ENCODE measurements at places on chromosomes 12 and 14.

DNA sequence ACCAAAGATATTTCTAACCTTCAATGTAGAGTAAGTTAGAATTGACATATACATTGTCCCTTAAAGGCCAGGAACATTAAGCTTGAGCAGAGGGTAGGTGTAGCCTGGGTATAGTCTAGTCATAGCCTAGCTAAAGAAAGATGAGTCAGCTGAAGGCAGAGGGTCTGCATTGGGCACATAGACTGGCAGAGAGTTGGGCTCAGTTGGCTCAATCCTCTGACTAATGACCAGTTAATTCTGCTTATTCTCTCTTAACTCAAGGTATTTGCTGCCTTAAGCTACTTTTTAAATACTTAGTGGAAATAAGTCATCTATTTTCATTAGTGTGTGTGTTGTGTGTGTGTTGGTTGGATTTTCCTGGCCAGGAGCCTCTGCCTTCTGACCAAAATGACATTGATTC, 467.1 kb downstream of the RAD51B start:
- DNase-seq: no peak

DNA sequence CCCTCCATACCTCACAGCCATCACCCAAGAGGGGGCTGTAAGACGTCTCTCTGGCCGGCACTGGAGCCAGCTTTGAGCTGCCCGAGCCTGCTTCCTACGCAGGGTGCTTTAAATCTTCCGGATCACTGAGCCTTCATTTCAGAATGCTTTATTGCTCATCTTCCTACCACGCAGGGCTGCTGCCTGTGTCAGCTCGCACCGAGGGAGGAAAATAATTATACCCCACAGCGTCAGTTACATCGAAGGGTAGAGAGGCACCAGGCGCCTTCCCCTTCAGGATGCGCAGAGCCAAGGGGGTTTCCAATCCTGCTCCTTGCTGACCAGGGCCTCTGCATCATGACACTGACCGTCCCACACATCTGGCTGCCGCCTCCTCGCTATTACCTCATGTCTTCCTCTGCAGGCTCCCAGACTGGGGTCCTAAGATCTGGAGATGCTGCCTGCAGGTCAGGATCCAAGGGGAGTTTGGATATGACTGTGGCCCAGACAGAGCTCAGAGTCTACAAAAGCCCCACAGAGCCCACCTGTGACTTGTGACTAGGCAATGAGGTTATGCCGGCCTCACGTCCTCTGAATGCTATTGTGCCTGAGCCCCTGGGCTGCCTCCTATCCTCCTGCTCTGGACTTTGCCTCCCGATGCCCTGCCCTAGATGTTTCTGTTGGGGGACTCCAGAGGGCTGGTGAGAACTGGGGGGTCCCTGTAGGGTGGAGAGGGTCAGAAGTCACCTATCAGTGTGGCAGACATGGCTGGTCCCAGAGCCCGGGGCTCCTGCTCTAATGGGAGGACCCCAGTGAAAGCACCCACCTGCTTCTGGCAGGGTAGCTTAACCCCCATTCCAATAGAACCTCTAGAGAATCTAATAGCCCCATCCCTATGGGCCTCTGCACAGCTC, 220.3 kb upstream of the RTL1 start:
- DNase-seq: no peak

DNA sequence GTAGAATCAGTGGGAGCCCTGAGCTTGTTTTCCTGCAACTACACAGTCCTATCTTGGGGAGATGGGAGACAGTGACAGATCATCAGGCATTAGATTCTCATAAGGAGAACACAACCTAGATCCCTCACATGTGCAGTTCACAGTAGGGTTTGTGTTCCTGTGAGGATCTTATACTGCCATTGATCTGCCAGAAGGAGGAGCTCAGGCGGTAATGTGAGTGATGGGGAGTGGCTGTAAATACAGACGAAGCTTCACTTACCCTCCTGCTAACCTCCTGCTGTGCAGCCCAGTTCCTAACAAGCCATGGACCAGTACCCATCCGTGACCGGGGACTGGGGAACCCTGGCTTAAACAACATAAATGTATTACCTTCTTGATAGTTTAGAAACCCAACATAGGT, 1034.1 kb downstream of the BCL11B start:
- peak; percentile 41 for DNase-seq

GRCh38 chr14:21343035-21343794, 40.6 kb downstream of the SUPT16H start:
- DNase-seq: no peak

DNA sequence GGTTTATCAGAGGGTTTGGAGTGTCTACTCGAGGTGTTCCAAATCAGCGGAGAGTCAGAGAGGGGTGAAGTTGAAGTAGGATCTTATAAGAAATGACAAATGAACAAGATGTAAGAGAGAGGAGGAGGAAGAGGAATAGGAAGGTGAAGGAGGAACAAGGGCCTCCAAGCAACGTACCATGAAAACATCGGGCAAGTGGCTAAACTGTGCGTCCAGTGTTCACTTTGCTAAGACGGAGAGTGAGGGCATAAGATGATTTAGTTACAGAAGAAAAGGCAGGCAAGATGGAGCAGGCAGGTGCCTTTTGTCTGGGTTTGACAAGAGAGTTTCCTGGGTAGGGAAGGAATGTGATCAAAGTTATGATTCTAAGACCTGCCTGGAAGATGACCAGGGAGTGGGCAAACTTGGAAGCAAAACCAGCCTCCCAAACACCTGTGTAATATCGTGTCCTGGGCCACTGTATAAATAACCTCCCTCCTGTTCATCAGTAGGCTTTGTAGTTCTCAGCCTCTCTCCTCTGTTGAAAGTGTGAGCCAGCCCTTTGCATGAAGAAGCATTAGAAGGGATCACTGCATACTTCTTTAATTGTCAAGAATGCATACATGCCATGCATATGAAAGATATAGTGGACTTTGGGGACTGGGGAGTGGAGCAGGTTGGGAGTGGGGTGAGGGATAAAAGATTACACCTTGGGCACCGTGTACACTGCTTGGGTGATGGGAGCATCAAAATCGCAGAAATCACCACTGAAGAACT, 111.4 kb downstream of the ZFP36L1 start:
- DNase-seq: no peak

GRCh38 chr14:51544901-51545300, 106.8 kb upstream of the FRMD6 start:
- DNase-seq: no peak
